ENCODE measurements at places on chromosomes 7 and 10.

DNA sequence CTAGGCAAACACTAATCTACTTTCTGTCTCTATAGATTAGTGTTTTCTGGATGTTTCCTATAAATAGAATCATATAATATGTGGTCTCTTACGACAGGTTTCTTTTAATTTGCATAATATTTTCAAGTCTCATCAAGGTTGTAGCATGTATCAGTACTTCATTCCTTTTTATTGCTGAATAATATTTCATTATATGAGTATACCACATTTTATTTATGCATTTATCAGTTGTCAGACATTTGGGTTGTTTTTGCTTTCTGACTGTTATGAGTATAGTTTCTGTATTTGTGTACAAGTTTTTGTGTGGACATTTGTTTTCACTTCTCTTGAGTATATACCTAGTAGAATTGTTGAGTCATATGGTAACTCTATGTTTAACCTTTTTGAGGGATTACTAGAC is 48.2 kb downstream of the SHOC2 start:
- no peak for DNase-seq

DNA sequence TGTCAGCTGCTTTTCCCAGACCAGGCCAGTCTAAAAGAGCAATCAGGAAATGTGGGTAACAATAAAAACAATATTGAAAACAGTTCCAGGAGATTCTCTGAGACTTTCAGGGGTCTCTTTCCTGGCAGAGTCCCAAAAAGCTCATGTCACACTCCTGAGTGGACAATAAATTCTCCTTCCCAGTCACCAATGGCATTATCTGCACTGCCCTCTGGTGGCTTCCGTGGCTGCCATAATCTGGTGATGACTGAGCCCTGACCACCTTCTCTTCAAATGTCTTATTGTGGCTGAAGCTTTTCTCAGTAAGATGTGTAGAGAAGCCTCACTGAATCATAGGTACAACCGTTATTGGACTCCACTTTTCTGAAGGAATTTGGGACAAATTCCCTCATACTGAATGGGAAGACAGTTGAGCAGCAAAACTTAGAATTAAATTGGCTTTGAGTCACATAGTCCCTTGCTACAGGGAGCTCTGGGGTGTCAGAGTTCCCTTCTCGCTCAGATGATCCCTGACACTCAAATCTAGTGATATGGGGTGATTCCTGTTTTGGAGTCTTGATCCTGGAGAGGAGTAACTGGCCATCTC is 24.4 kb upstream of the ASAH2 start:
- peak; percentile 64 for DNase-seq

GRCh38 chr10:102286216-102286615 is 40.9 kb downstream of the GBF1 start:
- no peak for DNase-seq

GRCh38 chr10:126063353-126063791 is 167.0 kb downstream of the FANK1 start:
- DNase-seq = no peak

DNA sequence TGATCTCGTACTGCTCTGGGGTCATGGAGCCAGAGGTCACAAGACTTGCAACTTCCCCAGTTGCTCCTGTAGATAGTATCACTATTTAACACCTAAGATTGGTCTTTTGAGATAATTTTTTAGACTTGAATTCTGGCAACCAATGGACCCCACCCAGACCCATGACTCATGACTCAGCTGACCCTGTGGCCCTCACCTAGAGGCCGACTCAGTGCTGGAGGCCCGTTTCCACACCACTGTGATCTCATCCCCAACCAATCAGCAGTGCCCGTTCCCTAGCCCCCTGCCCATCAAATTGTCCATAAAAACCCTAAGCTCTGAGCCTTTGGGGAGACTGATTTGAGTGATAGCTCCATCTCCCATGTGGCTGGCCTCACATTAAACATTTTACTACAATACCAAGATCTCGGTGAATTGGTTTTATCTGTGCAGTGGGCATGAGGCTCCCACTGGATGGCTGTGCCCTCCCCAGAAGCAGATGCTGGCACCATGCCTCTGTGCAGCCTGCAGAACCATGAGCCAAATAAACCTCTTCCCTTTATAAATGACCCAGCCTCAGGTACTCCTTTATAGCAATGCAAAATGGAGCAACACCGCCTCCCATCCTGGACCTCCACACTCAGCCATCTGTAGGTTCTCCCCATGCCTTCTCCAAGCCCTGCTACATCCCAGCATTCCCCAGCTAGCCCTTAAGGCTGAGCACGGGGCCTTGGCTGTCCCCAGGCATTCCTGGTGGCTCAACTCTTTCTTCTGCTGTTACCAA is 98.8 kb downstream of the PRKAG2 start:
- DNase-seq = no peak

DNA sequence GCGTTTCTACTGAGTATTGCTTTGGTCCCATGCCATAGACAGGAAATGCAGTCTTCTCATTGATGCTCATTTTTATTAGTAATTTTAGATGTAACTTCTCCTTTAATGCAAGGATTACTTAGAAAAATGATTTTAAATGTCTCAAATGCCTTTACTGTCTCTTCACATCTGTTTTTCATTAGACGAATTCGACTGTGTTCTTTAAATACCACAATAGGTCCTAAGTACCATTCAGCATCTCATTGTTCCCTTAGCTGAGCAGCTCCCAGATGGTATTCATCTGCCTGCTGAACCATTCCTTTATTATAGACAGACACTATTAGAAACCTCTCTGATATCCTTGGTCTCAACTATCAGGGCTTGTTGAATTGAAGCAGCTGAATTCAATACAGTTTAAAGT is 113.6 kb downstream of the LSMEM1 start:
- DNase-seq = peak; percentile 9

DNA sequence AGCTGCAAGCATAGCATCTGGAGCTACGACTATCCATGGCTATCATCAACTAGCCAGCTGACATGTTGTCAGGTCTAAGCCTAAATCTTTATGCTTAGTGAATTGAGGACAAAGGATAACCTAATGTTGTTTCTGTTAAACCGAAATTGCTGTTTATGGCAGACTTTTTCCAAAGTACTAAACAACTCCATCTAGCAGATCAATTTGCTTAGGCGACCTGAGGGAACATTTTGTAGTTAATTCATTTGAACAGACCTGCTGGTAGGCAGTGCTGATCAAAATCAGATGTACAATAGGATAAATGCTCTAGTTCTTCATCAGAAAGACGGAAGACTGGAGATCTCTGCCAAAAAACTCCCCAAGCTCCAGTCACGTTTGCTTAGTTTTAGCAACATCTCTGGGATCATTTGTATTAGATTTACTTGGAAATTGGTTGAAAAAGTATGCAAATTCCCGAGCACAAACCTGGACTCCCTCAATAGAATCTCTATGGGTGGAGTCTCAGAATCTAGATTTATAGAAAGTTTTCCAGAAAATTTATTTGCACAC is 301.6 kb upstream of the NRP1 start:
- no peak for DNase-seq

DNA sequence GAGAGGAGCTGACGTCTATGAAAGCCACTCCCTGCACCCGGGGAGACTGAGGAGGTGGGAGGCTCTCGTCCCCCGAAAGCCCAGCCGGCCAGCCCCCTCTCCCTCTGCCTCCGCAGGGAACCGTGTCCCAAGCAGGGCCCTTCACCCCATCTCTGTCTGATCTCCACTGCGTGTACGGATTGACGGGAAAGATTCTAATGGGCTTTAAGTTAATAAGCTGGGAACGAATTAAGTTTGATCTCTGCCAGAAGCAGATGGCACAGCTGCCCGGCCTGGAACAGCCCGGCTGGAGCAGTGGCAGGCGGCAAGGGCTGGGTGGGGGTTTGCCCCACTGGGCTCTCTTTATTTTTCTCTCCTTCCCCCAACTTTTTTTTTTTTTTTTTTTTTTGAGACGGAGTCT is 6.1 kb upstream of the SLC29A4 start:
- DNase-seq = no peak

DNA sequence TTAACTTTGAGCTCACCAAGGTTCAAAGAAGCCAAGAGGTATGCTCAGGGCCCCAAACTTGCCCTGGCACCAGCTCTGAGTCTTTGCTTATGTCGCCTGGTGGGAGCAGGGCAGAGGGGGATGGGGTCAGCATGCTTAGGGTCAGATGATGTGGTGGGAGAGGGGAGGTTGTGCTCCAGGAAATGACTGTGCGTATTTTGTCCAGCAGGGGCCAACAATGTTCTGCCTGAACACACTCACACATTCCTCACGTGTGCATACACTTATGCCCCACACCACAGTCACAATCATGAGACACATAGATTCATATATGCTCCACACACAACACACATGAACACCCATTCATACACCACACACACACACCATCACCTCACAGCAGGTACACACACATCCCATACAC is 4.4 kb upstream of the RAMP3 start:
- no peak for DNase-seq

DNA sequence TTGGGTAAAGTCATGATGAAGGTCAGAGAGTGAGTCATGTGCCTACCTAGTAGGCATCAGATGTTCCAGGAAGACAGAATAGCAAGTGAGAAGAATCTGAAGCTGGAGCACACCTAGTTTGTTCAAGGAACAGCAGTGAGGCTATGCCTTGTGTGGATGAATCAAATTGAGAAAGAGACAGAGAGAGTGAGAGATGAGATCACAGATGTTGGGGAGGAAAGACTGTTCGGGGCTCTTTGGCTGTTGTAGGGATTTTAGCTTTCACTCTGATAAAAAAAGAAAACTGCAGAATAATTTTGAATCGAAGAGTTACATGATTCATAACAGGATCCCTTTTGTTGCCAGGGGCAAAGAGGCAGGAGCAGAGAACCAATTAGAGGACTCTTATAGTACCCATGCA is 6.3 kb downstream of the LIPF start:
- no peak for DNase-seq

DNA sequence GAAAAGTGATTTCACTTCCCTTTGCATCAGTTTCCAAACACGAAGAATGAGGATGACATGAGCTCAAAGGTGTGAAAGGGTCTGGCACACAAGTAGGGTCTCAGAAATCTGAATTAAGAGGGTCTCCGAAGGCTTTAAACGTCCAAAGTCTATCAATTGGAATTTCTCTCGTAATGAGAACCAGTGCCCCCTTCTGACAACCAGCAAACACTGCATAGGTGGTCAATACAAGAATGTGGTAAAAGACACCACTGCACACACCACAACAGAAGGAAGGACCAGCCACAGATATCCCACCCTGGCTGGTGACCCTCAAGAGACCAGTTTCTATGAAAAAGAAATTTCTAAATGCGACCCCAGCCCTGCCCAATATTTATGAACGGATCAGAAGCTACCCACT is 78.1 kb downstream of the CALN1 start:
- DNase-seq = no peak

DNA sequence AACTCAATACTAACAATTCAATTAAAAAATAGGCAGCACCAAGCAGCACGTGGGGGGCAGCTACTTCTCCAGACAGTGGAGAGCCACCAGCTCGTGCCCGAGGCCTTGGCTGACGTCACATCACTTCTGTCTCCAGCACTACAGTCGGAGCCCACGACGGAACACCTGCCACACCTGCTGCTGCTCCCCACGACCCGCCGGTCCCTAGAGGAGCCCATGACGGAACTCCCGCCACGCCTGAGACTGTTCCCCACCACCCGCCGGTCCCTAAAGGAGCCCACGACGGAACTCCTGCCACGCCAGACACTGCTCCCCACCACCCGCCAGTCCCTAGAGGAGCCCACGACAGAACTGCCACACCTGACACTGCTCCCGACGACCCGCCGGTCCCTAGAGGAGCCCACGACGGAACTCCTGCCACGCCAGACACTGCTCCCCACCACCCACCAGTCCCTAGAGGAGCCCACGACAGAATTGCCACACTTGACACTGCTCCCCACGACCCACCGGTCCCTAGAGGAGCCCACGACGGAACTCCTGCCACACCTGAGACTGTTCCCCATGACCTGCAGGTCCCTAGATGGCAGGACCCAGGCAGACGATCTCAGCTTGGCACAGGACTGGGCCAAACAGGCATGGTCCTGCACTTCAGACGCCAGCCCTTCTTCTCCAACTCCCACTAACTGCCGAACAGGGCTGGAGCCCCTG is 258.0 kb downstream of the ELFN1 start:
- no peak for DNase-seq

DNA sequence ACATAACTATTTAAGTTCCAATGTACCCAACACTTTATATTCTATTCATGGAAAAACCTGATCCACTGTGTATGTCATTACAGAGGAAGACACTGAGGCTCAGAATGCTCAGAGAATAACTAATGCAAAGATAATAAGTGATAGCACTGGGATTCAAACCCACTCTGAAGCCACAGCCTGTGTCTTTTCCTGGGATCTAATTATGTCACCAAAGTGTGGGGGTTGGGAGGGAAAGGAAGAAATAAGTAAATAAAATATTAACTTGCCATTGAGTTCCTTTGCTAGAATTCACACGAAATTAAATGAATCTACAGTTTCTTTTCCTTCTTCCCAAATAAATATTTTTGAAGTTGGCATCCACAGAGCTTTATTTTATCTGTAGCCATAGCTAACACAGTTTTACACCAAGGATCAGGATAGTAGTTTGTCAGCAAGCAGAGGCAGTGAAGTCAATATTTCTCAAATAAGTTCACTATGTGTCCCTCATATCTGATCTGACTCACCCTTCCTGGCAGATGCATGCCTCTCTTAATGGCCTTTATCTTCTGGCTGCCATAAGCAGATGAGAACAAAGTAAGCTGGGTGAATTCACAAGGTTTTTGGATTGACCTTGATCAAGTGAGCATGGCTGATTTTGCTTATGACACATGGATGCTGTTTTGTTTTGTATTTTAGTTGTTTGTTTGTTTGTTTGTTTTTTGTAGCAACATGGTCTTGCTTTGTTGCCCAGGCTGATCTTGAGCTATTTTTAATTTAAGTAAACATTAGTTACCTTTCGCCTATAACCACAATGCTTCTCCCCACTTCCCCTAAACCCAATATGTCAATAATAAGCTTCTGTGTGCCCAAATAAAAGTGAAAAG is 6.3 kb downstream of the RAPGEF5 start:
- DNase-seq = no peak

DNA sequence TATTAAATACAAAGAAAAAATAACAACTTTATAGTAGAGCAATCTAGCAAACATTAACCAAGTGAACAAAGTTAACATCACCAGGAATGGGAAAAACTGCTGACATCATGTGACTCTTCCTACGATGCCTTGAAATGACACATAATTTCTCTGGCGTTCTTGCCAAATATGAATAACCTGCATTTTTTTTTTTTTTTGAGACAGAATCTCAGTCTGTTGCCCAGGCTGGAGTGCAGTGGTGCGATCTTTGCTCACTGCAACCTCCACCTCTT is 126.5 kb upstream of the VKORC1L1 start:
- no peak for DNase-seq

DNA sequence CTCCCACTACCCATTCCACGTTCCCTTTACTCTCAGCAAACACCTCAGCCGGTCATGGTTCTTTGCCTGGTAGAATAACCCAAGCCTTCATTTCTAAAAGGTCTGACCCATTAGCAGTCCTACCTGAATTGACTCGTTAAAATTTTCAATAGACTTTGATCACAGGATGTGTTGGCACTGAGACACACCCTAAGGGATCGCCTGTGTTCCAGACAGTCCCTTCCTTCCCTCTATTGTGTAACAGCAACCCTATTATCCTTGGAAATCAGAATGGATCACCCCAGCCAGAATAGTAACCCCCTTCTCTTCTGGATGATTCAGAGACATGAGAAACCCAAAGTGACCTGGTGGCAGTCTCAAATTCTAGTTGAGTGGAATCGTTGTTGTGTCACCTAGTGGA is 20.4 kb upstream of the FAM171A1 start:
- DNase-seq = no peak

- no peak for DNase-seq
Observed at GRCh38 chr10:61120805-61121204, 176.8 kb upstream of the RHOBTB1 start.

GRCh38 chr10:5840314-5841307 is 27.4 kb upstream of the GDI2 start:
- DNase-seq = peak; percentile 88
